ENCODE measurements at places on chromosomes 4 and X.

DNA sequence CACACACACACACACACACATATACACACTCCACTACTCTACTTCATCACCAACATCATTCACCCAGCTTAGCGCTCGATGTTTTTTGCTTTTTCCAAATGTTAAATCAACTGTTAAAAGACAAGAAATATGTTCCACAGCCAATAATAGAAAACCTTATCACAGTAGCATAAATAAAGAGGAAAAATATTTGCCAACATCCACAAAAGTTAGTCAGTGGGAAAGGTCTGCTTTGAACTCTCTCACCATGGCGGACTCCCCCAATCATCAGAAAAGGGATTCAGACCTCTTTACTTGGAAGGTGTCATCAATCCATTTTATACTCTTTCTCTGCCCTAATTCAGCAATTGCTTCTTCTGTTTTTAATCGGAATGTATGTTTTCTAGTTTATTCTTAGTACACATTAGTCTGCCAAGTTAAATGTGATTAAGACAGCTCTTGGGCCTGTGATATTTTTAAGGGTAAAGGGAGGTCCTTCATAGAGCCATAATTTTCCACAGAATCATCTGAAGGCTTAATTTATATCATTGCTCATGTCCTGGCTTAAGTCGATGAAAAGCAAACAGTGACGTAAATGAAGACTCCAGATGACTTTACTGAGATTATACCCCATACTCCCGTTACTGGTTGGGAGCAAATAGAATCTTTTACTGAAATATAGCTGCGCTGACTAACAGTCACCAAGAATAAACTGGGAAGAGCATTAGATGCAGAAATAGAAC lies 29.7 kb upstream of the LGI2 start:
- DNase-seq = no peak

- peak; percentile 79 for DNase-seq
Observed at GRCh38 chr4:184310171-184310567, 92.5 kb upstream of the ENPP6 start.

DNA sequence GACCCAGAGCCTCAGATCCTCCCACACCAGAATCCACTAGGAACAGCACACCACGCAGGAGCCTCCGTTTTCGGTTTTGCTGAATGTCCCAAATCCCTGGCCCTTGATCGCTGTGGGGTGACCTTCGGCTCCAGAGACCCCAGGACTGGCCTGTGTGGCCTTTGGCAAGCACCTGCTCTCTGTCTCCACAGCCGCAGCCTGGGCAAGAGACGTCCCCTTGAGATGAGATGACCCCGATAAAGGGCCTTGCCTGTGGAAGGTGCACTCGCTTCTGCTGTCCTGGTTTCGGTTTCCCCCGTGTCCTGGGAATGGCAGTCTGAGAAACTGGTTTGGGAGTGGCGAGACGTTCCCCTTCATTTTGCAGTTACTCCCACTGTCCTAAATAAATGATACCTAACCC lies 9.6 kb downstream of the PSAPL1 start:
- no peak for DNase-seq

DNA sequence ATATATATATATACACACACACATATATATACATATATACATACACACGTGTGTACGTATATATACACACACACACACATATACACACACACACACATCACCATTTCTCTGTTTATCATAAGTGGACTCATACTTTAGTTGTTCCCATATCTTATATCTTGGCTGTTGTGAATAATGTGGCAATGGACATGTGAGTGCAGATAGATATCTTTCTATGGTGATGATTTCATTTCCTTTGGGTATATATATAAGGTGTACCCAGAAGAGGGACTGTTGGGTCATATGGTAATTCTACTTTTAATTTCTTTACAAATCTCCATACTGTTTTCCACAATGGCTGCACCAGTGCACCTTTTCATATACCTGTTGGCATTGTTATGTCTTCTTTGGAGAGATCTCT lies 105.9 kb downstream of the LARP1B start:
- no peak for DNase-seq

DNA sequence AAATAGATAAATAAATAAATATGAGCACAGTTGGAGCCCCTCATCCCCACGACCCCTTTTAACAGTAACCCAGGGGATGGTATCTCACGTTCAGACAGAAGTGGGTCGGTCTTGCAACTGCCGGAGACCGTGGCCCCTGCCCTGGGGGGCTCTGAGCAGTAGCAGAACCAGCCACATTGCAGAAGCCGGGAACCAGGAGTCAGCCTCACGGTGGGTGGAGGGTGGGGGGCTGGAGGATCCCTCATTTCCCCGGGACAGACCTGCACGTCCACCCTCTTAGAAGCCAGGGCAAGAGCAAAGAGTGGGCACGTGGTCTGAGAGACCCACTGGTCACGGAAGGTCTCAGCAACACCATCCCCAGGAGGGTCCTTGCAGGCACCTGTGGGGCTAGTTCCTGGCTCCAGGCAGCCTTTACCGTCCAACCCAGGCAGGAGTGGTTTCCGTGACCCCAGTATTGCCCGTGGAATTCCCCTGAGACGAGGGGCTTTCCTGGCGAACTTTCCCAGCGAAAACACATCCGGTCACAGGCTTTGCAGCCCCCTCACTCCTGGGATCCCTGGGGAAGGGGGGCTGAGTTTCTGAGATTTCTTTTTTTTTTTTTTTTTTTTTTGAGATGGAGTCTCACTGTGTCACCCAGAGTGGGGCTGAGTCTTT lies 8.8 kb upstream of the IL3RA start:
- DNase-seq = no peak

- no peak for DNase-seq
Observed at GRCh38 chr4:88041626-88042025, 34.2 kb downstream of the PKD2 start.

GRCh38 chr4:184825141-184825895 lies 450 bp downstream of the ACSL1 start:
- DNase-seq = peak; percentile 50

GRCh38 chr4:172124656-172125308 lies 311.6 kb downstream of the GALNTL6 start:
- no peak for DNase-seq

DNA sequence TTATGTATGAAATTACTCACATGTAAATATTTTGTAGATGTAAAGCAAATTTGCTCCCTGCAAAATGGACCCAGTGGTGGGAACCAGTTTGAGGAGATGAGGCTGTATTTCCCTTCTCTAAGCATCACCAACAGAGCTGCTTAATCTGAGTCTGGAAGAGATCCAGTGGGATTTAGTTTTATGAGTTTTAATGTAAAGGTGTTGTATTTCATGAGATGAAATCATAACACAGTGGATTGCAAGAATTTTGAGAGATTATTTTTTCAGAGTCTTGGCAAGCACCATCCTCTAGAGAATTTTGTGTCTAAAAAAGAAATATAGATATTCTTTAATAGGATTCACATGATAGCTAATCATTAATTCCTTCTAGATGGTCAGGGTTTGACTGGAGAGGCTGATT lies 35.6 kb upstream of the SFRP2 start:
- no peak for DNase-seq

GRCh38 chr4:95410387-95410977 lies 138.3 kb downstream of the UNC5C start:
- DNase-seq = no peak

- DNase-seq = no peak
Observed at GRCh38 chrX:30296408-30297254, 12.6 kb downstream of the NR0B1 start.

- no peak for DNase-seq
Observed at GRCh38 chr4:140680686-140681085, 75.5 kb downstream of the TBC1D9 start.

GRCh38 chrX:12794654-12795053 lies 3.4 kb downstream of the PRPS2 start:
- DNase-seq = no peak

DNA sequence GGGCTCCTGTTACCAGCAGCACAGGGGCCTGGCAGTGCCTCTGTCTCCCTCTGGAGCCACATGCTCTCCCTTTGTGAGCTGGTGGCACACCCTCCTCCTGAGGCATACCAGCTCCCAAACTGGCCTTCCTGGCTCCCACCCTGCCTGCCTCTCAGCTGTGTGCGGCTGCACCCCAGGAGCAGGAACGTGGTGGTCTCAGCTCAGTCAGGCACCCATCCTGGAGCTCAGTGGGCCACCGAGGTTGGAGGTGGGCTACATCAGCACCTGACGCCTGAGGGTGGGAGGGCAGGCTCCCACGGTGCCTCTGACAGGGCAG lies 85.9 kb upstream of the NKX1-1 start:
- DNase-seq = no peak

DNA sequence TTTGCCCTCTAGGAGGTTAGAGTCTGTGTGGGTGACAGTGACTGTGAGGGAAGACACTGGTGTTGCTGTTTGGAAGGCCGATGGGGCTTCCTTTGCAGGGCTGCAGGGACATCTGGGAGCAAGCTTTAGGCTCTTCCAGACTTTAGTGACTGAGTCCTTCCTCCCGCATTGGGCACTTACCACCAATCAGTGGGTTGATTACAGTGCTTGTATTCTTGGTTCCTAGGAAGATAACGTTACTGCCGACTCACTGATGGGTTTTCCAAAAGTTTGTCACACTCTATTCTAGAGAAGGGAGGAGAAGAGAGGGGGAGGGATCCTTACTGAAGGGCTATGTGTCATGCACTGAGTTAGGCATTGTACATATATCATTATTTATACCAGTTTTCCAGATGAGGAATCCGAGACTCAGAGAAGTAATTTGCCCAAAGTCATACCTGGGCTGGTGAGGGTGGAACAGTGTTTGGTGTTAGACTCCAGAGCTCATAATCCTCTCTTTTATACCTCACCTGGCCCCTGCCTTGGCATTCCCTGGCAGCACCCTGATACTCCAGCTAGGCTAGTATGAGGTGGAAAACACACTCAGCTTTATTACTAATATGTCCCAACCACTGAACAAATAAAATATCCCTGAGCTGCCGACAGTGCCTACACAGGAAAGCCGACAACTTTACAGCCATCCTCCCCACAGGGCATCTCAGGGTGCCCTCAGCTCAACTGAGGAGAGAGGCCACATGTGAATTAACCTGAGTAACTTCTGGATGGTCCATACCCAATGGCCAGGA lies 3.8 kb downstream of the CHST7 start:
- no peak for DNase-seq

DNA sequence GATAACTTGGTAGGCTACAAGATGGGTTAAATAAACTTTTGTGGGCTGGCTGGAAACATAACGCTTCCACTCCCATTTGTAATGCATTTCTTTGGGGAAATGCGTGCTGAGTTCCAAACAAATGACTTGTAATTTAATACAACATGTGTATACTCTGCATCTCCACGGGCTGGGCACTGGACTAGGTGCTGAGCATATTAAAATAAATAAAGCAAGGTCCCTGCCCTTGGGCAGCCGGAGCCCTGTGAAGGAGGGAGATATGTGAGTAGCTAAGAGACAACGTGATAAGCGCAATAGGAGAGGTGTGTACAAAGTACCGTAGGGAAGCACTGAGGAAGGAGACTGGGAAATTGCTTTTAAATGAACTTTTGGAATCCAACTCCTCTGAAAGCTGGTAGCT lies 147.2 kb upstream of the RBPJ start:
- DNase-seq = no peak

- DNase-seq = no peak
Observed at GRCh38 chr4:79197275-79198009, 128.4 kb downstream of the NAA11 start.

- DNase-seq = no peak
Observed at GRCh38 chr4:132297346-132297745, 851.7 kb upstream of the PCDH10 start.

DNA sequence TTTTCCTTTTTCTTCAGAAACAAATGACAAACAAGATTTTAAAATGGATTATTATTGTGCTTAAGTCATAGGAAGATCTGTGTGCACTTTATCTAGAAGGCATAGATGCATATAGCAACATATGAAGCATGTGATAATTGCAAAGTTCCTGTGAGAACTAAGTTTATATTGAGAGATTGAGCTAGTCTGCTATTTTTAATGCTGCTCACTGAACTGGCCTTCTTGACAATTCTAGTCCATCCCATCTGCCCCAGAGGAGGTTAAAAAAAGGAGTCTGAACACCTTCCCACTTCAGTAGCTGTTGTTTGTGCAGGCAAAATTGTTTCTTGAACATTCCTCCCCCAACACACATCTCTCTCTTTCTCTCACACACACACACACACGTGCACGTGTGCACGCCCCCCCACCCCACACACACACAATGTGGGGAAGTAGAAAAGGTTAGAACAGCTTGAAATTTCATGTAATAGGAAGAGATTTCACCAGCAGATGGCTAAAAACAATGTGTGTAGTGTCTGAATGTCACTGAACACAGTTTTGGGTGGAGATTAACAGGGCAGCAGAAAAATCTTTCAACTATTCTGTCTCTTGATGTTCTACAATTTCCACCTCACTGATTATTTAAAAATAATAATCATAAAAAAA lies 108.0 kb downstream of the GPM6A start:
- no peak for DNase-seq

DNA sequence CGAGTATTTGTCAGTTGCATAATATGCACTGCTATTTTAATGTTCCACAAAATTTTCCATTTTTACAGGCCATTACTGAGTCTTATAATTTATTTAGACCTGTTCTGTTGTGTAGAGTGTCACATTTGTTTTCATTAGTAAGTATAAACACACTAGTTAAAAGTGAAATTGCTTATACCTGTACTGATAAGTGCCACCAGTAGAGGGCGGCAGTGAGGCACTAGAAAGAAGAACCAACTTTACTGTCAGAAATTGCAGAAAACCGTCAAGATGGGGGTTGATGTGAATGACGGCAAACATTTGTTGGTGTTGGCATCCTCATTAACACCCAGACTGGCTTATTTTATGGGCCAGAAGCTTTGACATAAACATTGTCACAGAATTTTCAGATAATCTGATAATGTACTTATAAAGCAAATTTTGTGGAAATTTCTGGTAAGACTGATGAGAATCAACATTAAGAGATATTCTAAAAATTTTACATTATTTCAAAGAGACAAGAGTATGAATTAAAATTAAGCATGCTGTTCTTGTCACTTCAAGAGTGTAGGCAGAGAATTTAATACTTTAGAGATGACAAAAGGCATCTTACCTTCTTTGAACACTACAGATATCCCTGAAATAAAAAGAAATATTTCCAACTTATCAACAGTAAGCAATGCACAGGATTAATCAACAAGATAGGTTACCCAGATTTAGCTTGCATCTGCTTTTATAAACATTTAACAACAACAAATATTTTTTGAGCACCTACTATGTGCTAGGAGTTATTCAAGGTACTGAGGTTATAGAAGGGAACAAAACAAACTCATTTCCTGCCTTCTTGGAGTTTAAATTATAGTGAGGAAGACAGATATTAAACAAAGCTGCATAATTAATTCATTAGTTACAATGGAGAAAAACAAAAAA lies 24.9 kb downstream of the ALPK1 start:
- peak; percentile 83 for DNase-seq

GRCh38 chr4:105147553-105148161 lies 981 bp downstream of the TET2 start:
- DNase-seq = peak; percentile 38
